Smooth muscle cell of the brain vasculature (primary cell): ENCODE measurements at places on chromosomes 13 and 19.

GRCh38 chr19:12833738-12834565, 427 bp downstream of the RTBDN start:
- DNase-seq: no peak

GRCh38 chr19:873084-873483, 13.6 kb downstream of the CFD start:
- DNase-seq: no peak

GRCh38 chr13:113729187-113730019, 29.6 kb upstream of the TMEM255B start:
- no peak for DNase-seq

- DNase-seq: no peak
Observed at GRCh38 chr19:6273701-6274601, 5.8 kb downstream of the MLLT1 start.

- peak; percentile 77 for DNase-seq
Observed at GRCh38 chr19:49142866-49143335, 12.3 kb downstream of the HRC start.

GRCh38 chr19:3411636-3412035, 45.3 kb downstream of the NFIC start:
- DNase-seq: no peak

DNA sequence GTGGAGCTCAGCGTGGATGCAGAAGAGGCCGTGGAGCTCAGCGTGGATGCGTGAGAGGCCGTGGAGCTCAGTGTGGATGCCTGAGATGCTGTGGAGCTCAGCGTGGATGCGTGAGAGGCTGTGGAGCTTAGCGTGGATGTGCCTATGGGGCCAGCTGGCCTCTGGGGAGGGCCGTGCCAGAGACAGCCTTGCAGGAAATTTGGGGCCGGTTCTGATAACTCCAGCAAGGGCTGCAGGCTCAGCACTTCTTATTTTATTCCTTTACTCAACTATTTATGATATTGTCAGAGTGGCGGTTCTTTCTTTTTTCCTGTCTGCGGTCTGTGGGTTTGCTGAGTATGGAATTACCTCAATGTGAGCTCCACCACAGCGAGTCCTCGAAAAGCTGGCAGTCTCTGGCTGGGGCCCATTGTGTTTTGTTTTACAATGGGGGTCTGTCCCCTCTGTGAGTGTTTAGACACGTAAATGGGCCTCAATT, 17.8 kb upstream of the TMEM255B start:
- no peak for DNase-seq

GRCh38 chr19:41398050-41398418, 416 bp downstream of the BCKDHA start:
- no peak for DNase-seq

- no peak for DNase-seq
Observed at GRCh38 chr13:94795292-94795691, 82.9 kb upstream of the SOX21 start.

- DNase-seq: no peak
Observed at GRCh38 chr19:38422438-38422837, 3.6 kb downstream of the RASGRP4 start.

DNA sequence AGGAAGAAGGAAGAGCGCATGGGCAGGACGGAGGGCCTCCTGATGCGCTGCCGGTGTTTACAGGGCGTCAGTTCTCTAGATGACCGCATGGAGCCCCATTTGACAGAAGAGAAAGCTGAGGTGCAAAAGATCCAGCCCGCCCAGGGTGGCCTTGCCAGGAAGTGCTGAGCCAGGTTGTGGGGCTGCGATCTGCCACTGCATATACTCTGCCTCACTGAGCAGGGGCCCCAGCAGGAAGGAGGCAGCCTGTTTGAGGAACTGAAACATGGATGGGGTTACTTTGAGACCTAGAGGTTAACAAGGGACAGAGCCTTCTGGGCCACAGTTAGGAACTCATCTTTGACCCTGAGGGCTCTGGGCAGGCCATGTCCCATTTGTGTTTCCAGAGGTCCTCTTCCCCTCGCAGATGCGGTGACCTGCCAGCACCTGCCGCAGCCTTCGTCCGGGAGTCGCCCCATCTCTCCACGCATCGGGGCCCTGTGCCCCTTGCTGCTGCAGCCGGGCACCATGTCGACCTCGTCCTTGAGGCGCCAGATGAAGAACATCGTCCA, 3.2 kb downstream of the EPN1 start:
- DNase-seq: no peak
